ENCODE measurements at places on chromosomes 1 and 21.

GRCh38 chr1:165143437-165144065, 213.0 kb downstream of the LMX1A start:
- DNase-seq = no peak

DNA sequence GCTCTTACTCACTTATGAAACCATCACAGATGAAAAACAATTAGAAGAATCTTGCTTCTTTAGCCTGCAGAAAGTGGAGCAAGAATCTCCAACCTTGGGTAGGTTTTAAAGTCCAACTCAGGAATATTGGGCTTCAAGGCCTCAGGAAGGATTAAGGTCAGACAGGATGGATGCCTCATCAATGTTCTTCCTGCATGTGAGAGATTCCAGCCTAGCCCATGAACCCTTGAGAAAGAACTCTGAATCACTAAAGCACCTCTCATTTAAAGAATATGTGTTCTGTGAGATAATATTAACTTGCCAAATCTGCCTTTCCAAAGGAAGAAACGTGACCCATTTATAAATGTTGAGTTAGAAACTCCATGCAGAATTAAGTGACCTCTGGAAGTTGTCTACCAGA, 345.2 kb upstream of the CAMK1G start:
- DNase-seq = no peak

- DNase-seq = no peak
Observed at GRCh38 chr1:28256197-28256827, 3.0 kb upstream of the SESN2 start.

- DNase-seq = no peak
Observed at GRCh38 chr1:22236166-22236565, 93.3 kb upstream of the WNT4 start.

GRCh38 chr1:220421508-220421907, 106.4 kb upstream of the MARK1 start:
- DNase-seq = no peak

DNA sequence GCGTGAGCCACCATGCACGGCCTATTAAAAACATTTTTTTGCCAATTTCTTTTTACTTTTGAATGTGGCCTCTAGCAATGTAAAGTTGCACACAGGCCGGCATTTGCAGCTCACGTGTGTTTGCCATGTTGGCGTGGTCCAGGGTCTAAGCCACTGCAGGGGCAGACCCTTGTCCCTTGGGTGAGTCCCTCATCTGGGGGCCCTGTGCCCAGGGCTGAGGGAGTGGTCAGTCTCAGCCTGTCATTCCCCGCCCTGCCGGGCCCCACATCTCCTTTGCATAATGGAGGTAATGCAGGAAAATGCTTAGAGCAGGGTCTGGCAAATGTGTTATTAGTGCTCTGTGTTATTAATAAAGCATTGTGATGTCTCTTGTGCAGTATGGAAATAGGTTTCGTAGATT, 16.9 kb downstream of the AGPAT3 start:
- DNase-seq = no peak

- no peak for DNase-seq
Observed at GRCh38 chr1:168161459-168161858, 17.3 kb upstream of the TIPRL start.

DNA sequence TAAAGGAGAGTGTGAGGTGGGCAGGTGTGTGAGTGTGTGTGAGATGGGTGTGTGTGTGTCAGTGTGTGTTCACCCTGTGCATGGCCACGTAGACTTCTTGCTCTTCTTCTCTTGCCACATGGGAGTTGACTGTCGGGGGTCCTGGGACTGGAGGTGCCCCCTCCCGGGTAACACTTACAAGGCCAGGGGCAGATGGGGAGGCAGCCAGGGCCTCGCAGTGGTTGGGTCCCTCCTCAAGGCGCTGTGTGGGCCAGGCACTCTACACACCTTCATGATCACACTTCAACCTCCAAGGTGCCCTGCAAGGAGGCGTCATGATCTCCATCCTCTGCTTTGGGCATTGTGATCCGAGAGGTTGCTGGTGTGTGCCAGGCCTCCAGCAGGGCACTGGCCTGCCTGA, 2.3 kb downstream of the PLA2G2F start:
- DNase-seq = no peak

GRCh38 chr1:245762396-245762910, 607.7 kb downstream of the KIF26B start:
- no peak for DNase-seq

DNA sequence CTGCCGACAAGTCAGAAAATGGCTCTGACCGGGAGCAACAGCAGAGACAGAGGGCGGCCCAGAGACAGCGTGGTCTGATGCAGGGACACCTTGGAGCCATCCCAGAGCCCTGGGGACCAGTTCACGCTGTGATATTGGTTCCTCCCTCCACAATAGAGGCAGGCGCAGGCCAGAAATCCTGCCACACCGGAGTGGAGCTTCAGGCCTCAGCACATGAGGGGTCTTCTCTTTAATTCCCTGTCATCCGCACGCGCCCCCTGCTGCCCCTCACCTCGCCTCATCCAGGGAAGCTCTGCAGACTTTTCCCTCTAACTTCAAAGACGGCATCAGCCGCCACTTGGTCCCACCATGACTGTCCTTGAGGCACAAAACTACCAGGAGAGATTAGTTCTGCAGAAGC, 75.5 kb upstream of the ANGPTL1 start:
- no peak for DNase-seq

DNA sequence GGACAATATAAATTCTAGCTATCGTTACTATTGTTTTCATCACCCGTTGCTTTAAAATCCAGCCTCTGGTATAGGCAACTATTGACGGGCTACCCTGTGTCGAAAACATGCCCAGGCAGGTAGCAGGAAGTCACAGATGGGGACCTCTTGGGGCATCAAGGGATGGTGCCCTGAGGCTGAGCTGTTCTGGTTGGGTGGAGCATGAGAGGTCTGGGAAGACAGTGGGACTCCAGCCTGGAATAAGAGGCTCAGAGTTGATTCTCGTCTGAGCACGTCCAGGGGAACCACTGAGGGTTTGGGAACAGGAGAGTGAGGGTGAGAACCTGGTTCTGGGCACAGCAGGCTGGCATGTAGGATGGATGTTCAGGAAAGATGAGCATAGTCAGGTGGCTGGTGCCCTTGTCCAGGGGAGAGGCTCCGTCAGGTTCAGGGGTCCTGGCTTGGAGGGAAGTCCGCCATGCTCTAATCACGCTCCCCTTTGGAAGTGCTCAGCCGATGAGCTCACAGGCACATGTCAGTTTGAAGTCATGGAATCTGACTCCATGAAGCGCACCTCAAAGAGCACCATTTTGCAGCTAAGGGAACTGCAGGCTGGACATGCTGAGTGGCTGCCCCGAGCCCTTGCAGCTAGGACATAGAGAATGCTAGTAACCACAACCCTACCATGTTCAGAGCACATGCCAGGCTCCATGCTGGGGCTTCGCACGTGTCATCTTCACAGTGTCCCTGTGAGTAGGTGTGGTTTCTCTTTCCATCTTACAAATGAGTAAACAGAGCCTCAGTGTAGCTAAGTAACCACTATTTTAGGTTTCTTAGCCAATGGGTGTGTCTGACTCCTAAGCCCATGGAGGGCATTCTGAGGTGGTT, 21.0 kb downstream of the PCSK9 start:
- no peak for DNase-seq

- DNase-seq = no peak
Observed at GRCh38 chr1:110259770-110260169, 49.7 kb downstream of the KCNC4 start.

GRCh38 chr1:218930472-218931241, 243.0 kb upstream of the LYPLAL1 start:
- no peak for DNase-seq

DNA sequence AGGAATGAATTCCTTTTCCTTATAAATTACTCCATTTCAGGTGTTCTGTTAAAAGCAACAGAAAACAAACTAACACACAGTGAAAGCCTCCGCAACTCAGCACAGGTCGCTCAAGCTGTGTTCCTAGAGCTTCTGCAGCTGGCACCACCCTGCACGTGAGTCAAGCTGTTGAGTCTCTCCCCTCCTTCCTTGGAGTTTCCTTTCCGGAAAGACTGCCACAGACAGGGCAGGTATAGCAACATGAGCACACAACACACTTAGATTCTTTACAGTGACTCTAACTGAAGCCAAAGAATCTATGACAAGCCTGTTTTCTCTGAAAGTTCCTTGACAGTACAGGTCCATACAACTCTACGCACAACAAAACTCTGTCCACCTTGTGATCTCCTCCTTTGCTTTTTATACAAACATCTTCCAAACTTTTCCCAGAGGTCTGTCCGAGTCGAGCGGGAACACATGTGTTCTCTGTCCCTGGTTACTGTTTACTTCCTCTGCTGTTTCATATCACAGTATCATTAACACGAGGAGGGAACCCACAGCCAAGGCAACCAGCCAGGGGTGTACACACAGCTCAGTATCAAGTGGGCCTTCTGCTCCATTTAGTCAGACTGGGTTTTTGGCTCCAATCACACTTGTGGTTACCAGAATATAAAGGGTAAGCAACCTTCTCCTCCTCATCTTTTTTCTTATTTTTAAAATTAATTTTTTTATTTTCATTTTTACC, 38.7 kb upstream of the DESI2 start:
- no peak for DNase-seq

DNA sequence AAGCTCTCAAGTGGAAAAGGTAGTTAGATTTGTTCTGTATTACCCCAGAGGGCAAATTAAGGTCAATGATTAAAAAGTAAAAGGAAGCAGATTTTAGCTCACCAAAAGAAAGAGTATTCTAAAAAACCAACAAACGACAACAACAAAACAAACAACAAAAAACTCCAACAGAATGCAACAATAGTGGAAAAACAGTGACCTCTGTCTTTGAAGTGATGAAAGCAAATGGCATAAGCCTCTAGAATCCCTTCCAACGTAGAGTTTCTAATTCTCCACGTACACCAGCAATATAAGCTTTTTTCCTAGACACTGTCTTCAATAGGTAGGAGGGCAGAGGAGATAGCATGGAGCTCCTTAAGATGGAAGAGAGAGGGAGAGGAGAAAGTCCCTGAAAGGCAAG, 359.1 kb downstream of the TTLL7 start:
- DNase-seq = no peak

GRCh38 chr1:77556045-77556444, 126.4 kb downstream of the ZZZ3 start:
- DNase-seq = no peak

DNA sequence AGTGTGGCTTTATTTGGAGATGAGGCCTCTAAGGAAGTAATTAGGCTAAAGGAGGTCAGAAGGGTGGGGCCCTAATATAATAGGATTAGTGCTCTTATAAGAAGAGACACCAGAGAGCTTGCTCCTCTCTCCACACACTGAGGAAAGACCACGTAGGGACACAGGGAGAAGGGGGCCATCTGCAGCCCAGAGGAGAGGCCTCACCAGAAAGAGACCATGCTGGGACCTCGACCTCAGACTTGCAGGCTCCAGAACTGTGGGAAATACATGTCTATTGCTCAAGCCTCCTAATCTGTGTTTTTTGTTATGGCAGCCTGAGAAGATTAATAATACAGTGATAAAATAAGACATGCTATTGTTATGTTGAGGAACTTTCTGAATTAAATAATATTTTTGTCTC, 8.3 kb downstream of the RCAN1 start:
- DNase-seq = no peak

DNA sequence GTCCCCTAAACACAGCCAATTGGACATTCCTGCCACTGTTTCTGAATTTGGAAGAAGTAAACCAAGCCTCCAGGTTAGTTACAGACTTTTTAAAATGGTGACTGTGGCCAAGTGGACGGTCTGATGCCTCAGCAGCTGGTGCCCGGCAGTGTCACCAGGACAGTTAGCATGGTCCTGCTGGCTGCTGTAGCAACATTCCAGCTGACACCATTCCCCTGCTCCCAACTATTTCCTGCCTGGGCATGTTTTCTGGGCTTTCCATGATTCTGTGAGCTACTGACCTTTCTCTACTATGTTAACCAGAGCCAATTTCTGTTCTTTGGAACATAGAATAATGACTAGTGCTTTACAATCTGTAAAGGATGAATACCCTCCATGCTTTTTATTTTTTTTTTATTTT, 95.0 kb downstream of the TLR5 start:
- DNase-seq = no peak

DNA sequence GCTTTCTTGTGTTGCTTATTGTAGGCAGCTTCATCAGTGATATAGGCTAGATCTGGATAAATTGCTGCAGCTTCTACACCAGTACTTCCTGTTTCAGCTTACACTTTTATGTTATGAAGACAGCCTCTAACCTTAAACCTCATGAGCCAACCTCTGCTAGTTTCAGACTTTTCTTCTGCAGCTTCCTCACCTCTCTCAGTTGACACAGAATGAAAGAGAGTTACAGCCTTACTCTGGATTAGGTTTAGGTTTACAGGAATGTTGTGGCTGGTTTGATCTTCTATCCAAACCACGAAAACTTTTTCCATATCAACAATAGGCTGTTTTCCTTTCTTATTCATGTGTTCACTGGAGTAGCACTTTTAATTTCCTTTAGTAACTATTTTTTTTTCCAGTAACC, 76.9 kb upstream of the RNPC3 start:
- DNase-seq = no peak

DNA sequence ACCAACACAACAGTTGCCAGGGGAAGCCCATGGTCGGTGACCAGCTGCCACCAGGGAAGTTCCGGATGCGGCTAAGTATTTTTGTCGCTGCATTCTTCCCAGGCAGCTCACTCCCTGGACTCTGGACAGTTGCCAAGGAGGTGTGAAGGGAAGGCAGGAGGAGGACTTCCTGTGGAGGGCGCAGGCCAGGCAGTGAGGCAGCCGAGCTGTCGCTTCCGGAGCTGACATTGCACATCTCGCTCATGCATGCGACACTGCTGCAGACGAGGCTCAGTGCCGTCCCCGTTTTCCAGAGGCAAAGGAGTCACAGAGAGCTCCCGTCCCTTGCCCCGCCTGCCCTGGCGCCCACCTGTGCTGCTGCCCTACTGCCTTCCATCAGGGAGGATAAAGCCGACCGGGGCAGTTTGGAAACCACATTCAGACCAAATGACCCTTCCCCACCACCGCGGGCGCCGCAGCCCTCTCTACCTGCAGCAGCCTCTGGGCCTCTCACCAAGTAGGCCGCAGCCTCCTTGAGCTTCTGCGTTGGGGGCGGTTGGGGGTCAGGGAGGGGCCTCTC, 81.4 kb downstream of the NENF start:
- no peak for DNase-seq

DNA sequence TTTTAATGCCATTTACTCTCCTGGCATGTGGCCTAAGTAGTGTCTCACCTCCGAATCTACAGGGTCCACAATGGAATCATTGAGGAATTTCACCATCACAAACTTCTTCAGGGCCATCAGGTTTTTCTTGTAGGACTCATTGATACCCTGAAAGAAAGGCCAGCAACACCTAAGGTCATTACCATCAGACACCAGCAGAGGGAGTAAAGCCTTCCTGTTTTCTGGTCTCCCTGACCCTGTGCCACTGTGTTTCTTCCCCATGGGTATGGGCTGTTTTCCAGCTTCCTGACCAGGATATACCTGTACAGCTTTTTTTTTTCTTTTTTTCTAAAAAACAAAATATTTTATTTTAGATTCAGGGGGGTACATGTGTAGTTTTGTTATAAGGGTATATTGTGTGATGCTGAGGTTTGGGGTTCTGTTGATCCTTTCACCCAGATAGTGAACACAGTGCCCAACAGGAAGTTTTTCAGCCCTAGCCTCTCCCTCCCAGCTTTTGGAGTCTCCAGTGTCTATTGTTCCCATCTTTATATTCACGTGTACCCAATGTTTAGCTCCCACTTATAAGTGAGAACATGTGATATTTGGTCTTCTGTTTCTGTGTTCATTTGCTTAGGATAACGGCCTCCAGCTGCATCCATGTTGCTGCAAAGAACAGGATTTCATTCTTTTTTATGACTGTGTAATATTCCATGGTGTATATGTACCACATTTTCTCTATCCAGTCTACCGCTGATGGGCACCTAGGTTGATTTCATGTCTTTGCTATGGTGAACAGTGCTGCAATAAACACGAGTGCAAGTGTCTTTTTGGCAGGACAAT, 18.3 kb downstream of the PPT1 start:
- DNase-seq = no peak

- no peak for DNase-seq
Observed at GRCh38 chr1:181133969-181134418, 45.5 kb downstream of the IER5 start.

Data from stimulated activated CD8-positive, alpha-beta memory T cell treated with anti-CD3 and anti-CD28 coated beads, Interleukin-2, amount 100 ng/mL, for 1 hour (primary cell).